Astrocyte of the hippocampus (primary cell): ENCODE measurements at places on chromosomes 4 and X.
A peak's percentile ranks its signal among the peaks of the same experiment; 100 is the strongest.

- DNase-seq: peak; percentile 84
Measured at GRCh38 chr4:124713185-124713592, 657 bp upstream of the ANKRD50 start.

DNA sequence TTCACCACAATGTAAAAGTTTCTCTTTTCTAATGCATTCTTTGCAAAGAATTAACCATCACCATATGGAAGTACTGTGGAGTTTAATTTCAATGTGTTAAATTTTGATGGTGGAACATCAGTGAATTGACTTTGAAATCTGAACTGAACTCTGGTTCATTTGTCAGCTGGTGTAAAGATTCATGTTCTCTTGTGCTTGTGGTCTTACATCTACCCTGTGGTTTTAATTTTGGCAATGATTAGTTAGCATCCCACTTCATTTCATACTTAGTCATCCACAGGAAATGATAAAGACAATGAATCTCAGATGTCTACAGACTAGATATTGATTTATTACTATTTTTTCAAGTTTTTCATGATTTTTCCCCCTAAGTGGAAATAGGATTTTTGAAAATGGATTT lies 77.8 kb downstream of the GRID2 start:
- DNase-seq: peak; percentile 5

GRCh38 chrX:17496407-17496806 lies 121.4 kb downstream of the NHS start:
- DNase-seq: no peak

DNA sequence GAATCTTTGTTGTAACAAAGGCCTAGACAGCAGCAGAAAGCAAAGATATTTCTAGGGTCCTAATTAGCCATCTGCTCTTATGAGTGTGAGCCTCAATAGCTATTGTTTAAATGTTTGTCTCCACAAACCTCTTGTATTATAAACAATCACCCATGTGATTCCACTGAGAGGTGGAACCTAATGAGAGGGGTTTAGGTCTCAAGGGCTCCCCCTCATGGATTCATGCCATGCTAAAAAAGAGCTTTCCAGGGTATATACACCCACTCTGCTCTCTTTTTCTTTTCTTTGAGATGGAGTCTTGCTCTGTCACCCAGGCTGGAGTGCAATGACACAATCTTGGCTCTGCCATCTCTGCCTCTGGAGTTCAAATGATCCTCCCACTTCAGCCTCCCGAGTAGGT lies 42.1 kb downstream of the TRIM61 start:
- DNase-seq: no peak

GRCh38 chr4:33381816-33382215 lies 2661.6 kb downstream of the PCDH7 start:
- no peak for DNase-seq

DNA sequence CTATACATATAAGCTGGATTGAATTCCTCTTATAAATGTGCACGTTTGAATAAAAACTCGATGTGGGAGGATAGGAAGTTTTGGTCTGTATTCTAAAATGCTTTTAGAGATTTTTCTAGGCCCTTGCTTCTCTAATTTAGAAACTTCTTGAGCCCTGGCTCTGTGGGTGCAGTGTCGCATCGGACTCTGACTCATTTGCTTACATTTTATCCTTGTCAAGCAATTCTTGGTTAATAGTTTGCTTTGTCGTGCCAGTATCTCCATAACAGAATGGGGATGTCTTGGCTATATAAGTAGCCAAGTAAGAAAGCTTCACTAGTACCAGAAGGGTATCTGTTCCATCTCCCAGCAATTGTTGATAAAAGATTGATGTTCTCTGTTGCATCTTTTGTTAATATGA lies 10.7 kb downstream of the SGMS2 start:
- peak; percentile 25 for DNase-seq

DNA sequence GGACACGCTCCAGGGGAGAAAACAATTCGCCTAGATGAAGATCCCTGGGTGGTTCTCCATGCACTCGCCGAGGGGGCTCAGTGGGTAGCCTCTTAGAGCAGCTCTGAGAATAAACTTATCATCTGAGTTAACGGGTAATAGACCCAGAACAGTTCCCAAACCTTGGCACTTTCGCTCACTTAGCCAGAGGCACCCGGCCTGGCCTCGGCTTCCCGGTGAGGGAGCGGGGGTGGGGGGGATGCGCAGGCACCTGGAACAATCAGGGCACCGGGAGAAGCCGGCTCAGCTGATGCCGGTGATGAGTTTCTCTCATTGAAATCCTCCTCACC lies 405 bp upstream of the ZAR1 start:
- DNase-seq: no peak

DNA sequence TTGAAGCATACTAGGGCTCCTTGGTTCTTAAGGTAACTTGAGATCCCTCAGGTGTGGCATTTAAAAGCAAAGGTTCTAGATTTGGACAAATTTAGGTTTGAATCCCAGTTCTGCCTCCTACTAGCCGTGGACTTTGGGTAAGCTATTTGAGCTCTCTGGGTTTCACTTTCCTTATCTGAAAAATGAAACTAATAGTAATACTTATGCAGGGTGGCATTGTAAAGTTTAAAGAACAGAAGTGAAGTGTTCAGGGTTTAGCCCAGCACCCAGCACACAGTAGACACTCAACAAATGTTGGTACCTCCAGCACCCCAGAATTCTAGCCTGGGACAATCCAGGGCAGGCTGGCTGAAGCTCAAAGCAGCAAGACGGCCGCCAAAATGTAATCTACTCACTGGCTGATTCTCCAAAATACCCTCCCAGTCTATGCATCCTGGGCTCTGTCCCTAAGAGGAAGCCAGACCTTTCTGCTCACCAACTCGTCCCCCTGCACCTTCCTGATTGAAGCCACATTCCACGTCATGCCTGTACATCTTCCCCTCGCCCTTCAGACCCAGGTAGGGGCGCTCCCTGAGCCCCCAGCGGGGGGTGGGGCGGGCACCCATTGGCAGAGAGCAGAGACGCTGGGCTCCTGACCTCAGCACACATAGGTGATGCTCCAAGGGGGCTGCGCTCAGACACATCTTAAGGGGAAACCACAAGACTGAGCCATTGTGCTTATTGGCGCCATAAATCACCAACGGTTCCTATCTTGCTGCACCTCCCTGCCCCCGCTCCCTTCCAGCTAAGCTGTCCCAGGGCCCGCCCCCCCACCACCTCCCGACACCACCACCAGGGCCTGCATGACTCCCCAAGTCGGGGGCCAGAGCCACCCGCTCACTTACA lies 160.6 kb downstream of the BCOR start:
- no peak for DNase-seq

DNA sequence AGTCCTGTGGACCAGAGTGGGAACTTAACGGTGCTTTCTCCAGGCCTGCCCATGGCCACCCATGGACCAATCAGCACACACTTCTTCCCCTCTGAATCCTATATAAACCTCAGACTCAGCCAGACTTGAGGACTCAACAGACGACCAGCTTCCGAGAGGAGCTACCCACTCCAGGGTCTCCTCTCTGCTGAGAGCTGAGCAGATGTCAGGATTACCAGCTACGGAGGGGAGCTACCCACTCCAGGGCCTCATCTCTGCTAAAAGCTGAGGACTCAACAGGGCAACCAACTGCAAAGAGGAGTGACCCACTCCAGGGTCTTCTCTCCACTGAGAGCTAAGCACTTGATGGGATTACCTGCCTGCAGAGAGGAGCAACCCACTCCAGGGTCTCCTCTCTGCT lies 80.0 kb upstream of the DDX60 start:
- DNase-seq: no peak

- peak; percentile 50 for DNase-seq
Measured at GRCh38 chrX:31435592-31435991, 363.8 kb upstream of the FTHL17 start.

DNA sequence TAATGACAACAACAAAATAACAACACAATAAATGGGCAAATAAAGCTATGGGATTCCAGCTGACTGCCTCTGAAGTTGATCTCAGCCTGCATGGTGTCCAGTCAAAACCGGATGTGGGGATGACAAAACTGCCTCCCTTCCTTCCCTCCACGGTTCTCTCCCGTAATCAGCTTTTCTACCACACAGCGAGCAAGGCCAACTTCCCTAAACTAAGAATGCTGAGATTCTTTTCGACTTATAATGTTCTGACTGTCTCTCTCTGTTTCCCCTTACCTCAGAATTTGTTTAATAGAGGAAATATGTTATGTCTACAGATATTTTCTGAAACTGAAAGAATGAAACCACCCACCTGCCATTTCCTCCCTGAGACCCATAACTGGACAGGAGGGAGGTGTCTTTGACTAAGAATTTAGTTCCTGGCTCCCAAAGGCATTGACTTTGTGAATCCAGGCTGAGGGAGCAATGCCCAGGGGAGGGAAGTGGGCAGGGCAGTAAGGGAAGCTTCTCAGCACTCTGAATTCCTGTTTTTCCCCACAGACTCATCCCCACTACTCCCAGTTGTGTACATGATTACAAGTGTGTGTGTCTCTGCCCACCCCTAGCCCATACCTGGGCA lies 1.0 kb upstream of the TLR1 start:
- no peak for DNase-seq

- no peak for DNase-seq
Measured at GRCh38 chr4:31592293-31592692, 872.1 kb downstream of the PCDH7 start.

DNA sequence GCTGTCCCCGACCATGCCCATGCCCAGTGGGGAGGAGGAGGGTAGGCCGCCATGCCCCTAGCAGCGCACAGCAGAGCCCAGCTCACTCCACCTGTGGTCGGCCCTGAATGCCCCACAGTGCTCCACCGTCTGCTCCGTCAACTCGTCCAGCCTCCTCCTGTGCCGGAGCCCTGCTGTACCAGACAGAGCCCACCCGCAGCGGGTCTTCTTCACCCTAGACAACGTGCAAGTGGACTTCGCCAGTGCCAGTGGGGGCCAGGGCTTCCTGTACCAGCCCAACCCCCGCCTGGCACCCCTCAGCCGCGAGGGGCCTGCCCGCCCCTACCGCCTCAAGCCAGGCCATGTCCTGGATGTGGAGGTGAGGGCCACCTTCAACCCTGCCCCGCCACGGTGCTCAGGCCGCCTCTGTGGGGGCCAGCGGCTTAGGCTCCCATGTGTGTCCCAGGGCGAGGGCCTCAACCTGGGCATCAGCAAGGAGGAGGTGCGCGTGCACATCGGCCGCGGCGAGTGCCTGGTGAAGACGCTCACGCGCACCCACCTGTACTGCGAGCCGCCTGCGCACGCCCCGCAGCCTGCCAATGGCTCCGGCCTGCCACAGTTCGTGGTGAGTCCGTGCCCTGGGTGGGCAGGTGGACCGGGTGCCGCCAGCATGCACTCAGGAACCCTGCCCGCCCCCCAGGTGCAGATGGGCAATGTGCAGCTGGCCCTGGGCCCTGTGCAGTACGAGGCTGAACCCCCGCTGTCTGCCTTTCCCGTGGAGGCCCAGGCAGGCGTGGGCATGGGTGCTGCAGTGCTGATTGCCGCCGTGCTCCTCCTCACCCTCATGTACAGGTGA lies 6.9 kb upstream of the SRPK3 start:
- no peak for DNase-seq

GRCh38 chr4:183348706-183349659 lies 26.8 kb upstream of the CLDN24 start:
- DNase-seq: peak; percentile 92

- no peak for DNase-seq
Measured at GRCh38 chr4:2924765-2925301, 38.4 kb downstream of the NOP14 start.

DNA sequence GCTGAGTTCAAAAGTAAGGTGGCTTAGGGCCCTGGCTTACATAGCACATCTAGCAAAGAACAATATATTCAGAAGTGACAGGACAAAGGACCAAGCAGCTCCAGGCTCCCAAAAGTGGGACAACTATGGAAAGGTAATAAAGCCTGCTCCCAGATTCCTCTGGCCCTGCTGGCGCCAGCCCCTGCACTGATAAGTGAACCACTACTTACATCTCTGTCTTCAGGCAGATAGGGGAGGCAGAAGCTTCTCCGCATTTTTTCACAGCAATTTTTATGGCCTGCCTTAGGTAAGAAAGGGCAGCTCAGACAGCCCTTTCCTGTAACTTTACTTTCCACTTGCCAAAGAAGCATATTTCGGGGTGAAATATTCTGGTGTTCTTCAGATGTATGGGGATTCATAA lies 83.9 kb downstream of the MTNR1A start:
- DNase-seq: no peak

GRCh38 chr4:86155766-86156165 lies 204.1 kb downstream of the MAPK10 start:
- no peak for DNase-seq

GRCh38 chrX:78527263-78527662 lies 131.9 kb downstream of the RTL3 start:
- no peak for DNase-seq

DNA sequence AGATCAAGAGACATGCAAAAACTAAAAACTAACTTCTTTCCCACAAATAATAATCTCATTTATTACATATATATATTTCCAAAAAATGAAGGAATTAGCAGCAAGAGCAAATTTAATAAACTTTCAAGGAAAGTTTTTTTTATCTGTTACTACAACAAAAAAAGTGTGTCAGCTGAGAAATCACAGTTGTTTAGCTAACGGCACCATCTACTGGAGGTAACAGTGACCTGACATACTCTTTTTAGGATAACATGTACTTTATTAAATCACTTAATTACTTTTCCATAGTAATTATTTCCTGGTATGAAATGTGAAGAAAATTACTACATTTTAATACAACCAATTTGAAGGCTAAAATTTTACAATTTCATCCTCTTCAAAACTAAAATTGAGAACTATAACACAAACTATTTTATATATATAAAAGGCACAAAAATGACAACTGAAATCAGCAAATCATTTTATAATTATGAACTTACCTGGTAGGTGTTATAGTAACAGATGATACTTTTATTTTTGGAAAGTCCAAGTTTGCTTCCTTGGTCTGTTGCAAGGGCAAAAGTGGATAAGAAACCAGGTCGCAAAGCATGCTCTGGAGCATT lies 9.1 kb downstream of the LAMTOR3 start:
- peak; percentile 61 for DNase-seq

DNA sequence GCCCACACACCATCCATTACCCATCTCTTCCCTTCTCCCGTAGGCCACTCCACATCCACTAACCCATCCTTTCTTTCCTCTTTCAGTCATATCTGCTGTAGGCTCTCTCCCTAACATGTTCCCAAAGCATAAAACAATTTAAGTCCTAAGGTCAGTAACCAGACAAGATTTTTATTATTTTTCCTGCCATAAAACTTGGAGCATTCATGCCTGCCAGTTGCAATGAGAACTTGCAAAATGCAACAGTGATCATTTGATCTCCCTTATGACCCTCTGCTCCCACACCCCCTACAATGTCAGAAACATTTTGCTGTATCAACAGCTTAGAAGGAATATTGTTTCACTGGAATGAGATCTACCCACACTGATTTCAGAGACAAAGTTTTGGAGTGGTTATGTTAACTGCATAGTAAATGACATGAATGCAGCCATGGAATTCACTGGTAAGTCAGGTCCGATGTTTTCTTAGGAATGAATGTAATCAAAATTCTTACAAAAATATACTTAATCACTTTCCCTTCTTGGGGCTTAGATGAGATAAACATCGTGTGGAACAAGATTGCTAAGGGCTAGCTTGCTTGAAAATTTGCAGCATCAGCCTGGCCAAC lies 5.7 kb downstream of the NIPAL1 start:
- no peak for DNase-seq

GRCh38 chrX:97743014-97743413 lies 859.3 kb downstream of the RPA4 start:
- no peak for DNase-seq
